Mononuclear cell (primary cell): ENCODE measurements at places on chromosomes 12 and 14. TPM values are rescaled to one million over a fixed set of nuclear protein-coding genes. Genes with fewer than 3 reads are reported as not detected.

The CD9 gene
- 26.4 TPM for total RNA-seq

The CLEC7A gene
- total RNA-seq = 177 TPM

The C12orf60 gene
- total RNA-seq = 0.10 TPM

The MYF5 gene
- not detected for total RNA-seq

The TXNDC16 gene
- total RNA-seq = 18.5 TPM

The SIRT4 gene
- 0.10 TPM for total RNA-seq

The ANO6 gene
- 44.4 TPM for total RNA-seq
